CD4-positive, alpha-beta T cell treated with Interleukin-12 subunit alpha and Interleukin-12 subunit beta, for 1 hour (primary cell): ENCODE measurements at places on chromosomes 6 and 20.

GRCh38 chr20:61257611-61258010, 5.5 kb downstream of the CDH4 start:
- no peak for DNase-seq

- DNase-seq, result no peak
These were observed 225.1 kb downstream of the TBX18 start for GRCh38 chr6:84539122-84539856.

- DNase-seq, result no peak
These were observed 13.7 kb downstream of the LMBRD1 start for GRCh38 chr6:69783108-69783507.

GRCh38 chr20:8166730-8167129, 34.7 kb downstream of the PLCB1 start:
- DNase-seq, result no peak

DNA sequence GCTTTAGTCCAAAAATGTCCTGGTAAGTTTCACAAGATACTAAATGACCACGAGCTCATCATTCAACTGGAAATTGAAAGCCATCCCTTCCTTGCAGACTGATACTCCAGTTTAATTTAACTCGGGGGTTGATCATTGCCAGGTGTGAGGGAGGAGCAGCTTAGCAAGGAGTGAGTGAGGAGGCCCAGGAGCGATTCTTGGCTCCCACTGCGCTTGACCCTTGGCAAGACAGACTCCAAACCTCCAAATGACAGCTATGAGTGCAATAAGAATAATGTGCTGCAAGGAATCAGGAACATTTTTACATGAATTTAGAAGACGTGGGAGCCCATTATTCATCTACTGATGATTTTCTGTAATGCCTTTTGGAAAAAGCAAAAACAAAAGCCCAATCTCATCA, 64.9 kb downstream of the LAMA4 start:
- DNase-seq, result no peak

DNA sequence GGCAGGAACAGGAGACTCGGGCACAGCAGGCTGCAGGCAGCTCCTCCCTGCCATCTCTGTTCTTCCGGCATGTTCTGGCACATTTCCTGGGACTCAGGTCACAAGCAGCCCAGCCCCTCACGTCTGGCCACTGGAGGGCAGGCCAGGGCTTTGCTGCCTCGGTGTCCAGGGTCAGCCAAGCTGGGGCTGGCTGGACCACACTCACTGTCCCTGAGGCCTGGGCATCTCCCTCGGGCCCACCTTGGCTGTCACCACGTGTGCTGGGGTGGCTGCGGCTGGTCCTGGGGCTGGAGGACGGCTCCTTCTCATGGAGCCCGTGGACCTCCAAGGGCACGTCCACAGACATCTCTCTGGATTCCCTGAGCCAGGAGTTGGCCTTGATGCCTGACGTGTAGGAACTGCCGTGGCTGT, 18.5 kb downstream of the FRMD1 start:
- no peak for DNase-seq

DNA sequence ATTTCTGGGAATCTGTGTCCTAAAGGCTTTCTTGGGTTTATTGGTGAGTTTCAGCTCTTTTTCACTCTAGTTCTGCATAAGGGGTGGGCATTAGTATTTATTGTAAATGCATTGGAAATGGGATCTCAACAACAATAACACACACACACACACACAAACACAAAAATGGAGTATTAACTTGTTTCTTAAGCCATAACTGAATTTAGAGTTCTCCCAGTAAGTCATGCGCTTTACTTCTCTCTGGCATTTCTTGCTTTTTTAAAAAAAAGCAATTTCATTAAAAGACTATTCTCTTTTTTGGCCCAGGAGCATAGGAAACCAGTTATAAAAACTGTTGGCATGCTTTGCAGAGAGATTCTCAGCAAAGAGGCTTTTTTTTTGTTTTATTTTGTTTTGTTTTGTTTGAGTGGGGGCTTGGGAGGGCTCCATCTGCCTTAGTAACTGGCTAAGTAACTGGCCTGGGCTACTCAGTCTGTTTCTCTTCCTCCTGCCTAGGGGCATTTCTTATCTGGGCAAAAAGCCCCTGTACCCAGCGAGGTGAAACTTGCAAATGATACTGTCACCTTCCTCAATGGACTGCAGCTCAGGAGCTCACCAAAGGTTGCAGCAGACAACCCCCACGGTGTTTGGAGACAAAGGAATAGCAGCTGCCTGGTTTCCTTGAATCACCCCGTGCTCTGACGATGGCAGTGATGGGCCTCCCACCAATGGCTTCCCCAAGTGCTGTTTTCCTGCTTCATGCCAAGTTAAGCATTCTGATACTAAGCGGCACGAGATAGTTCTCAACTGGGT, 128.5 kb downstream of the BCAS1 start:
- no peak for DNase-seq

DNA sequence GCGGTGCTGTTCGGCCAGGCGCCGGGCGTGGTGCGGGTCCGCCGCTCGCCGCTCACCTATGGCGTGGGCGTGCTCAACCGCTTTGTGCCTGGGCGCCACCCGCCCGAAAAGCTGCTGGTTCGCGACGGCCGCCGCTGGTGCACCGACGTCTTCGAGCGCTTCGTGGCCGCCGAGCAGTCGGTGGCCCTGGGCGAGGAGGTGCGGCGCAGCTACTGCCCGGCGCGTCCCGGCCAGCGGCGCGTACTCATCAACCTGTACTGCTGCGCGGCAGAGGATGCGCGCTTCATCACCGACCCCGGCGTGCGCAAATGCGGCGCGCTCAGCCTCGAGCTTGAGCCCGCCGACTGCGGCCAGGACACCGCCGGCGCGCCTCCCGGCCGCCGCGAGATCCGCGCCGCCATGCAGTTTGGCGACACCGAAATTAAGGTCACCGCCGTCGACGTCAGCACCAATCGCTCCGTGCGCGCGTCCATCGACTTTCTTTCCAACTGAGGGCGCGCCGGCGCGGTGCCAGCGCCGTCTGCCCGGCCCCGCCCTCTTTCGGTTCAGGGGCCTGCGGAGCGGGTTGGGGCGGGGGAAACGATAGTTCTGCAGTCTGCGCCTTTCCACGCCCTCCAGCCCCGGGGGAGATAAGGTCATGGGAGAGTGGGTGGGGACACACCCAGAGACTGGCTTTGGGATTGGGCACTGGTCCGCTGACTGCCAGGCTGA, 15.7 kb downstream of the ADISSP start:
- DNase-seq, result peak; percentile 71

- no peak for DNase-seq
These were observed 104.2 kb downstream of the ANKS1A start for GRCh38 chr6:34993213-34993612.

GRCh38 chr6:149419696-149420404, 19.8 kb downstream of the SUMO4 start:
- DNase-seq, result no peak

GRCh38 chr6:111205502-111205901, 118.2 kb downstream of the SLC16A10 start:
- no peak for DNase-seq

- no peak for DNase-seq
These were observed 56.4 kb upstream of the NKX2-4 start for GRCh38 chr20:21453690-21454089.

GRCh38 chr20:46174469-46175126, 56.5 kb downstream of the CD40 start:
- DNase-seq, result peak; percentile 64

GRCh38 chr6:5997420-5997987, 9.2 kb downstream of the NRN1 start:
- DNase-seq, result no peak

- no peak for DNase-seq
These were observed 127.9 kb downstream of the FARS2 start for GRCh38 chr6:5389086-5389745.

GRCh38 chr6:97347111-97347510, 64.1 kb upstream of the MMS22L start:
- no peak for DNase-seq

GRCh38 chr6:46510651-46511050, 19.4 kb upstream of the RCAN2 start:
- no peak for DNase-seq

DNA sequence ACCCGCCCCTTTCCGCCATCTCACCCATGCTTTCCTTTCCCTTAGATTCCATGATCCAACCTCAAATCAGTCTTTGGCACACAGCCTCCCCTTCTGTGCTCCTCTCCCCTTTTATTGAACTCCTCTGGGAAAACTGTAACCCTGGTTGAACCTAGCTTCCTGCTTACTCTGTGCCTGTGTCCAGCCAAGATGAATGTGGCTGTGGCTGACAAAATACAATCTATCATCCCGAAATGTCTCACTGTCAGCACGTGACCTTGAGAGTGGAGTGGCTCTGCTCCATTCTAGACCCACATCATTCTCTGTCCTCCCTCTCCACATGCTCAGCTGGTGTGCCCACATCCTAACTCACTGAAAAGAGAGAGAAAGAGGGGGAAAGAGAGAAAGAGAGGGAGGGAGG, 11.0 kb downstream of the NCR2 start:
- DNase-seq, result no peak

DNA sequence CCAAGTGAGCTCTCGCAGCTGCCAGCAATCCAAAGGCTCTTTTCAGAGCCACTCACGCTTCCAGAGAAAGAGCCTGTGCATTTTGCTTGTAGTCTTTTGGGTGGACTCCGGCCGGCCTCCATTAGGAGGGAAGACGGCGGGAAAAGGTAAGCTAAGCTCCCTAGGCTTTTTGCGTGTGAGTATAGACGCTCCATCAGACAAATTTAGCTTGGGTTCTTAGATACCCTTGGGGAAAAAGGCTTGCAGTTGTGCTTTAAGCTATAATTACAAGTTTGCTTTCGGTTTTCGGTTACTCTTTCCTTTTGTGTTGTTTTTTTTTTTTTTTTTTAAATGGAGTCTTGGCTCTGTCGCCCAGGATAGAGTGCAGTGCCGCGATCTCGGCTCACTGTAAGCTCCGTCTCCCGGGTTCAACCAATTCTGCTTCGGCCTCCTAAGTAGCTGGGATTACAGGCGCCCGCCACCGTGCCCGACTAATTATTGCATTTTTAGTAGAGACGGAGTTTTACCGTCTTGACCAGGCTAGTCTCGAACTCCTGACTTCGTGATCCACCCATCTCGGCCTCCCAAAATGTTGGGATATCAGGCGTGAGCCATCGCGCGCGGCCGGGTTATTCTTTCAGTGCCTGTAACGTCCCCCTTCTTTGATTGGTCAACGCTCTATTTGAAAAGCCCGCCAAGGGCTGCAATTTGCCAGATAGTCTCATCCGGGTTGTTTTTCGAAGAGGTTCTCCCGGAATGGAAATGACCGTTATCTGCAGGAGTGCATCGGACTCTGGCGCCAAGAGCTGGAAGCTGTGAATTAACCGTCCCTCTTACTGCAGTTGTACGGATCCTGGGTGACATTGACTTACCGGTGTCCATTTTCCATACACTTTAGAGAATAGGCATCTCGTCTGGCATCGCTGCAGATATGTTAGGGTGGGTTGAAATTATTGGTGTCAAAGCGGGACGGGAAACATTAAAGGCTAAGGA, 18.1 kb downstream of the OR2B2 start:
- DNase-seq, result peak; percentile 86

GRCh38 chr20:4667371-4667773, 54.3 kb upstream of the PRND start:
- no peak for DNase-seq

GRCh38 chr6:129759796-129760605, 50.0 kb upstream of the ARHGAP18 start:
- DNase-seq, result no peak

- no peak for DNase-seq
These were observed 1.5 kb downstream of the LAMA4 start for GRCh38 chr6:112252571-112253497.

DNA sequence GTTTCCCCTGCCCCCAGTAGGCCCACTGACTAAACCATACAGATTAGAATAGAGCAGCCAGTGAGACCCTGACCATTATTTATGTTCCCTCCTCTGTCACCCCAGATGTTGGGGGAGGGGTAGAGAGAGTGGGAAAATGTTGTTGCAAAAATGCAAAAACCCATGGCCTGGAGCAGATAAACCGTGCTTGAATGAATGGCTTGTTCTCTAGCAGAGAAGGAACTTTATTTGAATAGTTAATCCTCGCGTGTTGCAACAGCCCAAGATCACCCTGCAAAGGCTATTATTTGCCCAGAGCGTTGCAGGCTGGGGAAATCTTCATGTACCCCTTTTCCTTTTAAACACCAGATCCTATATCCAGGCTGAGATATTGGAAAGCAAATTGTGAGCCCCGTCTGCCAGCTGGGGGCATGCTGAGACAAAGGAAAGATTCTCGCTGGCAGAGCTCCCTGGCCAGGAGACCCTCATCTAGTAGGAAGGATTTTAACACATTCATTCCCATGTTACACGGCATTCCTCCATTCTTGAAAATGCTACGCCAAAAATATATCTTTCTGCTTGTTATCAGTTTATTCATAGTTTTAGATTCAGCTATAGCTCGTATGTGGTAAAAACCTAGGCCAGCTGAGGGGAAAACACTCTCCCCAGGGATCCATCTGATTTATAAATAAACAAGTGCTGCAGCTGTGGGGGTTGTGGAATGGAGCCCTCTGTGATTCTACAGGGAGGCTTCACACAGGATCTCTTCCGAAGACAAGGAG, 53.0 kb downstream of the LINC00237 start:
- no peak for DNase-seq

DNA sequence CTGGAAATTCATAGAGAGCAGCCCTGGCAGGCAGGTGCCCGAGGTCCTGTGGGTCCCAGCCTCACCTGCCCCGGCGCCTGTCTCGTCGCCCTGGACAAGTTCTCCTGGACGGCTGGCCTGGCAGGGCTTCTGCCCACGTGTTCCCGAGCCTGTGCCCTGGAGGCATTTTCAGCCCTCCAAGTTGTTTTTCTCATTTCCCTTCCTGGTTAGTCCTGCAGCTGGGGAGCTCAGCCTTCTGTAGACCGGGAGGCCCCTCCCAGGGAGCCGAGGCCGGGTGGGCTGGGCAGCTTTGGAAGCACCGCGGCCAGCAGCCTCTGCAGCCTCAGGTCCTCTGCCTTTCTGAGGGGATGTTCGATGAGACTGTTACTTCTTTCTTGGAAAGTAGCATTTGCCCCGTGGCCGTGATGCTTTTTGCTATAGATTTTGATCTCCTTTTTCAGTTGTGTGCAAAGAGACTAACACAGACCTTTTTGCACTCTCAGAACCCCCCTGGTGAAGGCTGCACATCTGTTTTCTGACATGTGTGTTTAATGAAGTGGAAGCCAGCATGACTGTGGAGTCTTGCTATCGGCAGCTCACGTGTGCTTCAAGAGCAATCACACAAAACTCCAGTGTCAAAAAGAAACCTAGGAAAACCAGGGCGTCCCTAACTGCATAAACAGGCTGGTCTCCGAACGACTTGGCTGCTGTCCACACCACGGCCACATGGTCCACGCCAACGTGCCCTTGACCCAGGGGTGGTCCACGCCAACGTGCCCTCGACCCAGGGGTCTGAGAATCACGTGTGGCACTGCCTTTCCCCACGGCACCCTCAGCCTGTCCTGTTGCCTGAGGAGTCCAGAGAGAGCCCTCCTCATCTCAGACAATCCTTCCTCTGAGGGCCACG, 207.5 kb downstream of the SMOC2 start:
- DNase-seq, result no peak

DNA sequence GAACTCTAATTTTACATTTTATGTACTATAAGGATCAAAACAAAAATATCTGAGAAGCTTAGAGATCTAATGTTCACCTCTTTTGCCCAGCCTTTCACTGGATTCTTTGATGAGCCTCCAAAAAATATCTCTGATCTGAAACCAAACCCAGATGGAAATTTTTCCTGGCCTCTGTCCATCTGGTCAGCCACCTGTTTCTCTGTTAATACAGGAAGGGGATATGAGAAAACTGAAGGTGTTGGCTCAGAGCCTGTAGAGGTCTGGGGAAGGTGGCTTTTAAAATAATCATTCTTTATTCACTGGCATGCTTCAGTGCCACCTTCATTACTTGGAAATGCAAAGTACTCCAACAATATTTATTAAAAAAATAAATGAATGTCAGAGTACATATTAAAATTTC, 8.5 kb upstream of the MCM3 start:
- no peak for DNase-seq
